Omental fat pad (tissue), 4 donors: ENCODE measurements at places on chromosomes 7 and 10.

GRCh38 chr7:23470330-23471105 is at the start of gene IGF2BP3:
Gene IGF2BP3, minus strand, starts transcription at chr7:23470491. Its CDS starts 381 bp downstream, at chr7:23470110.
- no peak for DNase-seq

GRCh38 chr10:131845505-131846239 is 55.1 kb upstream of the PPP2R2D start:
- DNase-seq, result no peak

DNA sequence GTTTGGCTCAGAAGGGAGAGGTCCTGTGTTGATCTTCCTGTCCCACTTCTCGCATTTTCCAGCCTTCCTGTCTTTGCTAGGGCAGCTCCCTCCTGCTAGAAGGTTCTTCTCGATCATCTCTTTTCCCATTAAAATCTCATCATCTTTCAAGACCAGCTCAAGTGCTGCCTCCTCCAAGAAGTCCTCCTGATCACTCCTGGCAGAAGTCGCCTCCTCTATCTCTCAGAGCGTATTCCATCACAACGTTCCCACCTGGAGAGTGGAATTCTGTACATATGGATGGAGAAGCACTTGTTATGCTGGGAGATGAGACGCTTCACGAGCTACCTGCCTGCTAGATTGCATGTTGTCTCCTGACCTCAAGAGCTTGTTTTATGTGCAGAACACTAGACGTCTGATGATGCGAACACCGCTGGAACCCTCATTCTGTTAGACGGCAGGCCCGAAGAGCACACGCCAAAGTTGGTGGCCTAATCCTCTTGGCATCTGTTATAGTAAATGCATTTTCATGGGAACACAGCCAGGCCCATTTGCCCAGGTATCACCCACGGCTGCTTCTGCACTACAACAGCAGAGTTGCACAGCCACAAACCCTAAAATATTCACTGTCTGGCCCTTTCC is 68.0 kb upstream of the INSIG1 start:
- no peak for DNase-seq

DNA sequence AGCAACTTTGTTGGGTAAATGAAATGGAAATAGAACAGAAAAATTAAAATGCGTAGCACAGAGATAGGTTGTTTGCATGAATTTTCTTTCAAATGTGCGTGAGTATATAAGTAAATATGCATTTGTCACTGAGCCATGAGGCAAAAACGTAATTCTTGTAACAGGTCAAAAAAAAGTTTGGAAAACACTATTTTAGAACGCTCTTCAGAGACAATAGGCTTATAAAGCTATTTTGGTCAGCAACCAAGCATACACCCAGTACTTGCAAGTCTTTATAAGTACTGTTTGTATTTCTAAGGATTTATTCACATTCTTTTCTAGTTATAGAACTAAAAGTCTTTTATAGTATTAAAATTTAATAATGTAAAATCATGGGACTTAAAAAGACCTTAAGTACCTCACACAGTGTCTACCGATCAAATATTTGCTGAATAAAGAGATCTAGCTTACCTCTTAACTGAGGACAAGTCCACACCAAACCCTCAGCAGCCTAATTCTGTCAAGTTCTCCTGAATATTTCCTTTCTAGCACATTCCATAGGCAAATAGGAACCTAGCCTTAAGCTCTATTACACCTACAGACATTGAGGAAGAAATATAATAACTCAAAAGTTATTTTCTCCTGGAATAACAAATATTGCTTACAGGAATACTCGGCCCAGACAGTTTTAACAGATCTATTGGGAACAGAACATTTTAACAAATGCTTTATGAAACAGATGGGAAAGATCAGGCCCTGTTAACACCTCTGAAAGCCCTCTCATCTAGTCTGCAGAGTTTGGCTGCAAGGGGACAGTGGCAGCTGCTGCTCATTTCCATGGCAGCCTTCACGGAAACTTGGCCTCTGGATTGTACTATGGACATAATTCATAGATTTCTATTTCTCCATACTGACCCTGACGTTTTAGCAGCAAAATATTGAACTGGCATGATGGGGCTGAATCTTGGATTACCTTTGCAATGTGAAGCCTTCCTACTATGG is 8.8 kb downstream of the CRPPA start:
- no peak for DNase-seq

GRCh38 chr10:287814-288213 is 152.6 kb downstream of the ZMYND11 start:
- DNase-seq, result no peak

DNA sequence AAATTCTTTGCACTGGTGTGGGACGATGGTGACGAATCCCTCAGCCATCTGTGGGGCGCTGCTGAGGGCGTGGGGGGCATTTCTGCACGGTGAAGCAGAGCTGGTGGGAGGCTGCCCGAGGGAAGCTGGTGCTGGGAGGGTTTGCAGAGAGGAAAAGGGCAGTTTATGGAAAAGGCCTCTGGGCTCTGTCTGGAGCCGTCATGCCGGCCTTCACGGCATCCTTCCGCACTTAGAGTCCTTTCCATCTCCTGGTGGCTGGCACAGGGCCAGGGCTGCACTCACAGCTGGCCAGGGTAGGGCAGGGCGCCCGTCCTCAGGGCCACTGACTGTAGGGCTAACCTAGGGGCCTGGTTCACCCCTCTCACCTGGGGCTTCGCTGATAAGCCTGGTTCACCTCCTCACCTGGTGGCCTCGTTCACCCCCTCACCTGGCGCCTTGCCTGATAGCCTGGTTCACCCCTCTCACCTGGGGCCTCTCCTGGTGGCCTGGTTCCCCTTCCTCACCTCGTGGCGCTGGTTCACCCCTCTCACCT is 598 bp upstream of the AMZ1 start:
- DNase-seq, result no peak

DNA sequence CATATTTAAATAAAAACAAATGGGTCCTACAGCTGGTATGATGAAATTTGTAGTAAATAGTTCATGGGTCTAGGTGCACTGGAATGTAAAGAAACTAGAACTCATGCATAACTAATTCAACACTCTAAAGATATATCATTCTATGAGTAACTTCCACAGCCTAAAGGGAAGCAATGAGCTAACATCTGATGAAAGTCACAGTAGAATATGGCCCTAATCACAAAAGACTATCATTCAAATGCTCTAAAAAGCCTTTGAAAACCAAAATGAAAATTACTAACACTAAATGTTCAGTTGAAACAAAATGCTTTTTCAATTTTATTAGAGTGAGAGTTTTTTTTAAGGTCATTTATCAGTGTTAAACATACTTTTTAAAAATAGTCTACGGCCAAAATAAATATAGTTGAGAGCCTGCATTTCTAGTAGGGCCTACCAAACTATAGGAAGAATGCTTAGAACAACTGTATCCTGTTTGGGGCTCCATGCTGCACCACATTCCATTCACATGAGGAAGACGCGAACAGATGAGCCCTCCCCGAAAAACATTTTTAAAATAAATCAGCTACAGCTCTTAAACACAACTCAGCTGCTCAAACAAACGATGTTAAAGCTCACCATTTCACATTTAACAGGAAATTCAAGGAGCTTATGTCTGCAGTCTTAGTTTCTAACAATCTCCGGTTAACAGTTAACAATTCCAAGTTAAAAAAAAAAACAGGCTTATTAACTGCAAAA is 134.5 kb downstream of the NRBF2 start:
- DNase-seq, result no peak

DNA sequence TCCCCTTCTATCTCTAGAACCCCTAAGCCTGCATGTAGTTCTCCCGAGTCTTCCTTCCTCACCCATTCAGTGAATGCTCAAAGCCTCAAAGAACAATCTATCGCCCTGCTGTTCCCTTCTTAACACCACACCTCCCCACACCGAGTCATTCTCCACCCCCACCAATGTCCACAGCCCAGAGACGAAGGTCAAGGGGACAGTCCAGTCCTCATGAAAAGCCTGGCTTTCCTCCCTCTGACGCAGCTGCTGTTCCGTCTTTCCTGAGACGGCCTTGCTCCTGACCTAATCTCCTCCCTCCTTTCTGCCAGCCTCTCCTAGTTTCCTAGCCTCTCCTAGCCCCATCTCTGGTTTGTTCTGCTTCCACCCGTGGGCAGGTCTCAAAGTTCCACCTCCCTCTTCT is 9.2 kb downstream of the MOSPD3 start:
- DNase-seq, result no peak

- DNase-seq, result no peak
Observed at GRCh38 chr10:6223981-6224380, 21.2 kb downstream of the PFKFB3 start.

DNA sequence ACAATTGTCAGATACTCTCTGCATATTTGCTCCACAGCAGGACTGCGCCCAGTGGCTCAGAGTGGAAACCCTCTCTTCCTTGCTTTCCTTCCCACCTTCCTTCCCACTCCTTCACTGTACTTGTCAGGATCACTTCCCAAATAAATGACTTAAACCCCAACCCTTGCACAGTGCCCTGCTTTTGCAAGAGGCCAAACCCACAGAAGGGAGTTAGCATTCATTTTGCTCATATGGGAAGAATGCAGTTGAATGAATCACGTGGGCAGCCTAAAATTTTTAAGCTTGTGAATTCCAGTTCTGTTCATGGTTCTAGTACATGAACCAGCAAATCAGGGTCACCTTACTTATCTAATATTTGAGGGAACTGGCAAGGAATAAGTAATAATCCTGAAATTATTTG is 47.7 kb upstream of the SFMBT2 start:
- DNase-seq, result no peak

DNA sequence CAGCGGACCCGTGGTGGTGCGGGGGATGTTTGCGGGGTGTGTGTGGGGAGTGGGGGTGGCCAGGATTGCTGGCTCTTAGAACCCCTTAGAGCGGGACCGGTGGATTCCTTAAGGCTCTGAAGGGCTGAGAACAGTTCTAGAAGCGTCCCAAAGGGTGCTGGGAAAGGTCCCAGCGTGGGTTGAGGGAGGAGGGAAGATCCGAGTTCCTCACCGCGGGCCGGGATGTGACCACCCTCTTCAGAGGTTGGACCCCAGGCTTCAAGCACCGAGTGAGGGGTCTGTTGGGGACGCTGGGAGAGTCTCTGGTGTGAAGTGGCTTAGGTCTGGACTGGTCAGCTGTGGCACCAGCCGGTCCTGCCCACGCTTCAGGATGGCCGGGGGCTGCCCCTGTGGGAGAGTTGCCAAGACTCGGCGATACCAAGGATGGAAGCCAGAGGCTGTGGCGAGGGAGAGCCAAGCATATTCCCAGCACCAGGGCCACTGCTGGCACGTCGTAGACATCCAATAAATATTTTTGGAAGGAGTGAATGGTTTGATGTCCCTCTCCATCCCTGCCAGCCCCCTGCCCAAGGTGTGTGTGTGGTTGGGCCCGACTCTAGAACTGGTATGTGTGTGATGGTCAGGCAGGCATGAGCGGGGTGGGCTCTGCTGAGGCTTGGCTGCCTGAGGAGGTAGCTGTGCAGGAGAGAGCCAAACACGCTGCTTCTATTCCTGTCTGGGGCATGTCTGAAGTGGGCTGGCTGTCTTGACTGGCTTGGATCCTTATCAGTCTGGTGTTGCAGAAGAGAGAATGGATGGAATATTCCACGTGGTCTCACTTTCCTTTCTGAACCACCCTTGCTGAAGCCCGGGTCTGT is 19.2 kb downstream of the ZNF775 start:
- no peak for DNase-seq

- no peak for DNase-seq
Observed at GRCh38 chr7:135190703-135191102, 20.2 kb upstream of the CYREN start.

DNA sequence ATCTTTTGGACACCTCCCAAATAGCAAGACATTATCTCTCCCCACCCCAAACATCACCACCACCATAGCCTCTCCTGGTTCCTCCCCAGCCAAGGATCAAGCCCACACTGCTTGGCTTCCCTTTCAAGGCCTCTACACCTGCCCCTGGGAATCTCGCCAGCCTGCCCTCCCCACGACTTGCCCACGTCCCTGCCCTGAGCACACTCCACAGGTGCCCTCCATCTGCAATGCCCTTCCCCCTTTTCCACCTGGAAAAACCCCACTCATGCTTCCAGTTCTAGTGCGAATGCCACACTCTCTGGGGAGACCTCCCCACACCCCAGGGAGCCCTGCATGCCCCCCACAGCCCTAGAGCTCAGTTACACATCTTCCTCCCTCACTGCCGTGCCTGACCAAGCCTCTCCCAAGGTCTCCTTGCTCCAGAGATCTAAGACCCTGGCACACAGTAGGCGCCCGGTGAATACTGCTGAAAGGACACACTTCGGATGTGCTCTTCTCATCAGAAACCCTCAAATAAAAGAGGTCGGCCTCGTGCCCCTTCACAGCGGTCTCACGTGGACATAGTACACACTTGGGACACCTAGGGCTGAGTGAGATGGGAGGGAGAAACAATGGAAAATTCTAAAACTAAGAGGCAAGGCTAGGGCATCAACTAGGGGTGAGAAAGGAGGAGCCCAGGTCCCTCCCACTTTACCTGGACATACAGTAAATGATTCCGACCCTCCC is 91.4 kb downstream of the DLG5 start:
- DNase-seq, result no peak

DNA sequence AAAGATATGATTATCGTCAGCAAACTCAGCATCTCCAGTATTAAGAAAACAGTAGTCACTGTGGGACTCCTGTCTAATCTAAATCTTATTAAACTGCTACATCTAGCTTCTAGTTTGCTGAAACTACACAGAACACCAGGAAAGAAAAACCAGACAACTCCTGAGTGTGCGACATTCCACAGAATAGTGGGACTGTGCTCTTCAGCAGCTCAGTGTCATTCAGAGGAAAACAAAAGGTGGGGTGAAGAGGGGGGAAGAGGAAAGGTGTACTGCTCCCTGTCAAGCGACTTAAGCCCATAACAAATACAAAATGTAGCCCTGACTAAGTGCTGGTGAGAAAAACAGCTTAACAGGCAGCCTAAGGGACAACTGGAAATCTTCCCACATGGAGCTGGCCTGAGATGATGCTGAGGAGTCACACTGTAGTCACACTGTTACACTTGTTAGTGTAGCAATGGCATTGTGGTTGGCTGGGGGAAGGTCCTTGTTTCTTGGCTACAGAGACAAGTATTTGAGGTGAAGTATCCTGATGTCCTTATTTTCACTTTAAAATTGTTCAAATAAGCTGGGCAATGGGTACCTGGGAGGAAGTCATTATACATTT is 135.5 kb downstream of the USP6NL start:
- no peak for DNase-seq
